ENCODE measurements at places on chromosomes 6 and 20. TPM values are rescaled to one million over a fixed set of nuclear protein-coding genes. Genes with fewer than 3 reads are reported as not detected.

The MMP24 gene
- total RNA-seq = 0.10 TPM

The EPHA7 gene
- total RNA-seq = 5.6 TPM

The SAMD10 gene
- total RNA-seq = 2.6 TPM

The PRND gene
- total RNA-seq = 34.1 TPM

The LHFPL5 gene
- total RNA-seq = not detected

The TCF21 gene
- total RNA-seq = 0.31 TPM

The ELOVL2 gene
- total RNA-seq = 1.4 TPM

The LPA gene
- 0.10 TPM for total RNA-seq

The GSTA3 gene
- total RNA-seq = not detected

The PPIL1 gene
- total RNA-seq = 29.1 TPM

The COX4I2 gene
- total RNA-seq = 6.3 TPM

The DEFB110 gene
- total RNA-seq = not detected

The AVP gene
- total RNA-seq = not detected

The GHRH gene
- not detected for total RNA-seq

The GCNT2 gene
- total RNA-seq = 6.3 TPM

The LPIN3 gene
- 11.0 TPM for total RNA-seq

The ULBP1 gene
- total RNA-seq = 0.41 TPM

The CEP57L1 gene
- total RNA-seq = 33.6 TPM

The GATA5 gene
- not detected for total RNA-seq

The ZC3H12D gene
- 0.72 TPM for total RNA-seq

The PHF10 gene
- total RNA-seq = 72.2 TPM

The FGD2 gene
- total RNA-seq = 13.1 TPM

The TAF11 gene
- 37.2 TPM for total RNA-seq

The EFCAB8 gene
- 2.3 TPM for total RNA-seq

The TFAP2D gene
- total RNA-seq = not detected

The PROKR2 gene
- total RNA-seq = not detected

The MUC22 gene
- total RNA-seq = 0.21 TPM

The MDN1 gene
- 36.0 TPM for total RNA-seq

The SYCP2L gene
- total RNA-seq = 1.5 TPM

The HSPA1B gene
- total RNA-seq = 827 TPM

The IL17A gene
- total RNA-seq = not detected

The GSTA2 gene
- total RNA-seq = not detected

The MACROD2 gene
- 5.0 TPM for total RNA-seq

The HMGA1 gene
- 30.4 TPM for total RNA-seq

The KCNQ2 gene
- total RNA-seq = 2.6 TPM

The TRIM10 gene
- 1.0 TPM for total RNA-seq

The TRIM15 gene
- total RNA-seq = not detected

The POU3F2 gene
- 0.41 TPM for total RNA-seq

The HSPA1L gene
- 4.5 TPM for total RNA-seq

The CST11 gene
- total RNA-seq = not detected

The CPNE5 gene
- total RNA-seq = 8.7 TPM

The SEMG1 gene
- not detected for total RNA-seq

The RPS10 gene
- total RNA-seq = 1,790 TPM

The PLG gene
- total RNA-seq = not detected
